GM12864 (cell line): ENCODE measurements at places on chromosomes 4 and X.

GRCh38 chr4:80425124-80426100 lies 89.9 kb downstream of the CFAP299 start:
- DNase-seq = no peak

DNA sequence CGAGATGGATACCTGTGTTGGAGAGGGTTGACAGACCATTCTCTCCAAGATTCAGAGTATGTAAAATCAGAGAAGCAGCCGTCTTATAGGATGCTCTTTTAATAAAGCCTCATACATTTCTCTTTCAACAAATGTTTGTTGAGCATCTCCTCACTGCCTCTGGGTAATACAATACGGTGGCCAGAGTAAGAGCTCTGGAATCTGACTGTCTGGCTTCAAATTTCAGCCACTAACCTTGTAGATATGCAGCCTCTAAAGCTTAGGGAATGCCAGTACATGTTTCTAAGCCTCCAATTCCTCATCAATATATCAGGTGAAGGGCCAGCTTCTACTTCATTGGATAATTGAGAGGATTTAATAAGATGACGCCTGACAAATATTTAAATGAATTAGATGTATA lies 61.3 kb downstream of the CLNK start:
- no peak for DNase-seq

DNA sequence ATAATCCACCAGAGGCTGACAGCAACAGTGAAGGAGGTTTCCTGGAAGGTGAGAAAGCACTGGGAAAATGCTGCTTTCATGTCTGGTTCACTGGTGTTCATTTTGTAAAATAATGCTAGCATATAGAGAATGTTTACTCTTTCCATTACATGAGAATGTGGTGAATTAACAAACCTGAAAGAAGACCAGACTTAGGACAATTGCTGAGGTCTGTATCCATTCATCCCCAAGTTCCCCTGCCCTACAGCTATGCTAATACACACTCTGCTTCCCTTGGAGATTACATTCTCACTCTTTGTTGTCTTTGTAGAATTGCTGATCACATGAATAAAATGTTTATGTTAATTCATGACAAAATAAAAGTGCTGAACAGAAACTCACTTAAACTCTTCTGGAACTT lies 99.5 kb downstream of the ARHGAP6 start:
- DNase-seq = no peak

DNA sequence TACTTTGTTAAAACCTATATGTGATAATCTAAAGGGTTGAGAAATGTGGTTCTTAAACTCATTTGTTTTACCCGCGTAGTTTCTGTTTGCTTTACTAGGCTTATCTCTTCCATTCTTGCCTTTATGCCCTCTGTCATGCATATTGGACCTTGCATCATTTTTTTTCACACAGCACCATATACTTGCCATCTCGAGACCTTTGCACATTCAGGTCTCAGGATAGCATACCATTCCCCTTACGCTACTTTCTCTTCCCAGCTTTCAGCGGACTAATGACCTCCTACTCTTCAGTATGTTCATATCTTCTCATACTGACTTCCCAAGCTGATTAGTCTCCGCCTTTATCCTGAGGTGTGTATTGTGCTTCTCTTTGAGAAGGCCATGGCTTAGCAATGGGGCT lies 40.5 kb downstream of the USP38 start:
- no peak for DNase-seq

- DNase-seq = no peak
Measured at GRCh38 chr4:159240046-159240445, 137.2 kb downstream of the RAPGEF2 start.

DNA sequence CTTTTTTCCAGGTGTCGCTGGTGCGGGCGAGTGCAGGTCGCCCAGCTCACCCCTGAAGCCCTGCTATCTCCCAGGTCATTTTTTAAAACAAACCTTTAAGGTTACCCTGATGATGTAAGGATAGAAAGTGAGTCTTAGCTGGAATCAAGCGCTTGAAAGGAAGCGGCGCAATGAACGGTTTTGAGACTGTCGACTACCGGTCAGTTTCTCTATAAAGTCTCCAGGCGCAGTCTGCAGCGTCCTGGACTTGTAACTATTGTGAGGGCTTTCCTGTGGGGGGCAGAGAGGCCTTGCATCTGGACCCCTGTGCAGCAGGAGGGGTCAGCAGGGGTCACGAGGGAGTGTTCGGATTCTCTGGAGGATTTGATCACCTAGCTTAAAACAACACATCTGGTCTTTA lies 1.6 kb downstream of the KIT start:
- DNase-seq = no peak

- no peak for DNase-seq
Measured at GRCh38 chrX:64206556-64207162, 1.2 kb upstream of the AMER1 start.

DNA sequence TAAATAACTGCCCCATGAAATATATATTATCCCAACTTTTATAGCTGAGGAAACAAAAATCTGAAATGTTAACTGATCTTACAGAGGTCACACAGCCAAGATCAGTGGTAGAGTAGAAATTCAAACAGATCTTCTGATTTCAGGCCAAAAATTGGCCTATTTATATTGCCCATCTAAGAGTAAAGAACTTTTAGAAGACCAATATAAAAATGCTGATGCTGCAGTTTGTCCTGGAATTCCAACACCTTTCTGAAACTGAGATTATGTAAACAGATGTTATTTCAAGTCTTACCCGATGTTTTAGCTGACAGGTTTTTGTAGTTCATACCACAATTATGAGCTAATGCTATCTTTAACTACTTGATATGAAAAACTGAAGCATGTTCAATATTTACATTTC lies 51.1 kb downstream of the SPANXN3 start:
- DNase-seq = no peak

DNA sequence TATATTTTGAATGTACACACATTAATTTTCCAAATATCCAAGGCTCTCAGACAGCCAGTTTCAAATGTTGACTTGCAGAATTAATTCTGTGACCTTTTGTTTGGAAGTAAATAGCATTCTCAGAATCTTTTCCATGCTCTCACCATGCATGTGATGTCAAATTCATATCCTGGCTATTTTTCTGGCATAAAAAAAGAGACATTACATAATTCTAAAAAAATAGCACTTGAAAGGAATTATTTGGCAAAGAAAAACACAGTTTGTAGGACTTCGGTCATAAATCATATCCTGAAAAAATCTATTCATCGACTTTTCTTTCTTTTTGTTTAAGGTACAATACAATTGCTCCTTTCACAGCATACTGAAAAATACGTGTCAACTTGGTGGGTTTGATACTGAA lies 111.2 kb downstream of the GLRA3 start:
- no peak for DNase-seq

- DNase-seq = no peak
Measured at GRCh38 chrX:128781506-128781905, 729.3 kb upstream of the ACTRT1 start.

- no peak for DNase-seq
Measured at GRCh38 chr4:183396227-183396637, 48.2 kb upstream of the CDKN2AIP start.

DNA sequence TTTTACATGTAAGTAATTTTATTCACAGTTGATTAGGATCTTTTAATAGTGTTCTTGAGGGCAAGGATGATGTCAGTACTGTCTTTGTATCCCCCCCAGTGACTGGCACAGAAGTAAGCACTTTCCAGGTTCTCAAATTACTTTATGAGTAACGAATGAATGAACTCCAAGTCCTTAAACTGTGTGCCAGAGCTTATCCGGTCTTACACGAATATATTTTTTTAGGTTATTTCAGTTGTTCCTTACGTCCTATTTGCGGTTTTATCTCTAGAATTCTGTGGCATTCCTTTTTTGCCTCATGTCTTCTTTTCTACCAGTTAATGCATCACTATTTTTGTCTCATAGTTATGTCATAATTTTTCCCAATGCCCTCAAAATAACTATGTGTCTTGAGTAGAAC lies 106.9 kb upstream of the MID1IP1 start:
- DNase-seq = no peak

GRCh38 chrX:64792598-64793337 lies 183.5 kb downstream of the ZC4H2 start:
- DNase-seq = no peak
